ENCODE measurements at places on chromosomes 4 and X. TPM values are rescaled to one million over a fixed set of nuclear protein-coding genes. Genes with fewer than 3 reads are reported as not detected.

DNA sequence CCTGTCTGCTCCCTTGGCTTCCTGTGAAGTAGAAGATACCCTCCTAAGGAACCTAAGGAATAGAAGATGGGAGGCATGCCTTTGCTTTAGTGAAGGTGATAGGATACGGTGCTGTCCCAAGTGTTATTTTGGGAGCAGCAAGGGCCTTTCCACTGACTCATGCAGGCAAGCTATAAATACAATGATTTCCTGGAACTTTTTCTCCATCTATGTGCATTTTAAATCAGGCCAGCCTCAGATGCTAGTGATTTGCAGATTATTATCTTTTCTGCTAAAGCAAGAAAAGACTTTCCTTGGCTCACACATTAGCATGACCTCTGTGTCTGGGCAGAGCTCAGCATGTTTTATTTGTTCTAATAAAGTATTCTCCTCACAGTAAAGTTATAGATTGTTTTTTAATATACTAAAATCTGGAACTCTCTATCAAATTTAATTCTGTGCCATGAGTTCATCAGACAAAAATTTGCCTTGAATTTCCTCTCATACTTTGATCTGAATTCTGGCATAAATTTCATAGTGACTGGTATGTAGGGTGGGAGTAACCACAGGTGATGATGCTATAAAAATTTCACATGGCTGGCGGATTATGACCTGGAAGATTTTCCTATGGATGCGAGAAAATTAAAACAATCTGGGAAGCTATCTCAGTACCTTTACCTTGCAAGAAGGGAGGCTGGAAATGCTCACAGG, 131.7 kb downstream of the REPS2 start:
- DNase-seq: peak; percentile 55

GRCh38 chr4:185582651-185583400, 47.5 kb upstream of the PDLIM3 start:
- DNase-seq: no peak

PFKFB1 gene
- polyA plus RNA-seq: 0.27 TPM

- no peak for DNase-seq
Observed at GRCh38 chrX:121987163-121987562, 939.8 kb downstream of the GLUD2 start.

DNA sequence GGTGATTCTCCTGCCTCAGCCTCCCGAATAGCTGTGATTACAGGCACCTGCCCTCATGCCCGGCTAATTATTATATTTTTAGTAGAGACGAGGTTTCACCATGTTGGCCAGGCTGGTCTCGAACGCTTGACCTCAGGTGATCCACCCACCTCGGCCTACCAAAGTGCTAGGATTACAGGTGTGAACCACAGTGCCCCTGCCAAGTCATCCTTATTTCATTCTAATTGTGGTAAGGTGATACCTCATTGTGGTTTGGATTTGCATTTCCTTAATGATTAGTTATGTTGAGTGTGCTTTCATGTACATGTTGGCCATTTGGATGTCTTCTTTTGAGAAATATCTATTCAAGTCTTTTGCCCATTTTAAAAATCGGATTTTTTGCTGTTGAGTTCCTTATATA, 93.0 kb downstream of the USP9X start:
- DNase-seq: no peak

DNA sequence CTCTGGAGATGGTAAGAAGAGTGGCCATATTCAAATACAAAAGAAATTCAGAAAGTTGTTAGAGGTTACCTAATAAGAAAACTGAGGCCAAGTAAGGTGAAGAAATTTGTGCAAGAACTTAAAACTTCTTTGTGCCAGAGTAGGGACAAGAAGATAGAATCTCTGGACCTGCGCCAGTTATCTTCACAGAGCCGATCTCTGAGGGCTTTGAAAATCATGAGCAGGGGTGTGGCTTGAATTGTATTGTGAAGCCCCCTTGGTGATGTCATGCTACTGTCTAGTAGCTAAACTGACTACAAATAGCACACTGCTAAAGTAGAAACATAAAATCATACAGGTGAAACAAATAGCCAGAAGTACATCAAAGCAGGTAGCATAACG, 184.6 kb downstream of the UGT8 start:
- no peak for DNase-seq

TKTL2 gene
- polyA plus RNA-seq: not detected

GRCh38 chr4:22237155-22237751, 278.6 kb downstream of the ADGRA3 start:
- no peak for DNase-seq

MAGEC3 gene
- not detected for polyA plus RNA-seq

- DNase-seq: no peak
Observed at GRCh38 chrX:3589474-3589873, 124.0 kb downstream of the PRKX start.
